ENCODE measurements at places on chromosomes 3 and 15. TPM values are rescaled to one million over a fixed set of nuclear protein-coding genes. Genes with fewer than 3 reads are reported as not detected.

- no peak for DNase-seq
Observed at GRCh38 chr3:155843569-155843968, 10.7 kb downstream of the SLC33A1 start.

DNA sequence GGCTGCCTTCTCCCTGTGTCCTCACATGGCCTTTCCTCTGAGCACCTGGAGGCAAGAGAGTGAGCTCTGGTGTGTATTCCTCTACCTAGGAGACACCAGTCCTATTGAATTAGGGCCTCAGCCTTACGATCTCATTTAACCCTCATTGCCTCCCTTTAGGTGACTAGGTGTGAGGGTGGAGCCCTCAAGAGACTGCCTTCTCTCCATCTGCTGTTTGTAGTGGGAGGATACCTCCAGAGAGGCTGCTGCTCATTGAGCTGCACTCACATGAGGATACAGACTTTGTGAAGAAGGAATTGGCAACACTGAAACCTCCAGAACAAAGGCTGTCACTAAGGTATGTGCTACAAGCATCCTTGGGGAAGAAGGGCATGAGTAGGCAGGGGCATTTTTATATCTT, at the start of gene CCR8:
Gene CCR8, plus strand, starts transcription at position 217 of the 400 bp plus-strand sequence. CDS start 2,623 bp downstream, outside the sequence.
- no peak for DNase-seq

GRCh38 chr15:67085818-67086636, 20.6 kb downstream of the SMAD3 start:
- peak; percentile 95 for DNase-seq

The GHSR gene
- not detected for total RNA-seq

- peak; percentile 39 for DNase-seq
Observed at GRCh38 chr3:122067214-122067550, 12.0 kb downstream of the CD86 start.

DNA sequence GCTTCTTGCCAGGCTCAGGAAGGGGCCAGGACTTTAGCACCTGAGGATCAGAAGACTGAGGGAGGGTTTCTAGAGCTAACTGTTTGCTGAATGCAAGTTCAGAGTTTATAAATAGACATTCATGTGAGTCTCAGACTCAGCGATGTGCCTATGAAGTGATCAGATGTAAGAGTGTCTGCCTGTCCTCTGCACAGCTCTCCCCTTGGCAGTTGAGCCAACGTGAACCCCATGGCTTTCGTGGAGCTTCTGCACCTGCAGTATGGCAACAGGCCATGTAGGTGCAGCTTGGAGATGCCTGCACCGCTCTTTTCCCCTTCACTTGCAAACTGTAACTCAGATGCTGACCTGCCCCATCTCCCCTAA, 141.9 kb downstream of the CHDH start:
- DNase-seq = no peak

DNA sequence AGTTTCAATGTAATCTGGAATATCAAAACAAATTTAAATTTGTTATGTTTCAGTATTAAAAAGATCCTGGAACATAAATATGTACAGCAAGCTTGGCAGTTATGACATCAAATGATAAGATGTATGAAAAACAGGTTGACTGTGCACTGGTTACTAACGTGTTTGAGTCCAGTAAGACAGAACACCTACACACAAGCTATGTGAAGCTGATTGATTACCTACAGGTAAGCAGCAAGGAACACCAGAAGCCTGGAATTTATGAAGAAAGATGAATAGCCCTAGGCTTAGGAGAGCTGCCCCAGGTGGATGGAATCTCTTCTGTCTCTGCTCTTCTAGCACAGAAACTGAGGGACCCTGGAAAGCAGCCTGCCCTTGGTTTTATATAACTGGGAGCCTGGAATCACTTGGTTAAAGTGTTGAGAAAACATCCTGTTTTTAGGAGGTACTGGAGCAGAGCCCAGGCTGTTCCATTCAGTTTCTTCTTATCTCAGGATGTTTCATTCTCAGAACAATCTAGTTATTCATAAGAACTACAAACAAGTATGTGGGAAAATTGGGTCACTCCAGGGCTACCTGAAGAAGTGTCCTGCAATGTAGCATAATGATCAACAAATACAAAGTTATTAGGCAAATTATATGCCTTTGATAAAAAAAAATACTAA, 36.3 kb downstream of the SLITRK3 start:
- DNase-seq = no peak

GRCh38 chr3:152496286-152496685, 227.6 kb downstream of the MBNL1 start:
- DNase-seq = no peak

DNA sequence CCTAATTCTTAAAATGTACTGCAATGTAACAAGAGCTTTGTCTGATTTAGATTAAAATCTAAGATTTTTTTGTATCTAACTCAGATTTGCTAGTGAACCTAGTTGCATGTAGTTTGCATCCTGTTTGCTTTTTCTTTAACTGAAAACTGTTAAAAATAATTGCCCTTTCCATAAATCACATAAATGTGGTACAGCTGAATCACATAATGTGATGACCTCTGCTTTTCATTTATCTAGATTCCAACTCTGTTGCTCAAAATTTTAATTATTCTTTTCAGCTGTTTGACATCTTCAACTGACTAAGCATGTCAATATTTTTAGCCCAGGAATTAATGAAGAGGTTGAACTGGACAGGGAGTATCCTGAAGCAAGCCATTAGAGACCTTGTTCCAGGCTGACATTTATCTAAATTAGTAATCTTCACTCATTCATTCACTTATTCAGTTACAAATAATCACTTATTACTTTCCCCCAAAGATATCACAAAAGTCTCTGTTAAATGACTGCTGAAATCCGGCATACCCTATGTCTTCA, 101.9 kb upstream of the PLXND1 start:
- DNase-seq = no peak

DNA sequence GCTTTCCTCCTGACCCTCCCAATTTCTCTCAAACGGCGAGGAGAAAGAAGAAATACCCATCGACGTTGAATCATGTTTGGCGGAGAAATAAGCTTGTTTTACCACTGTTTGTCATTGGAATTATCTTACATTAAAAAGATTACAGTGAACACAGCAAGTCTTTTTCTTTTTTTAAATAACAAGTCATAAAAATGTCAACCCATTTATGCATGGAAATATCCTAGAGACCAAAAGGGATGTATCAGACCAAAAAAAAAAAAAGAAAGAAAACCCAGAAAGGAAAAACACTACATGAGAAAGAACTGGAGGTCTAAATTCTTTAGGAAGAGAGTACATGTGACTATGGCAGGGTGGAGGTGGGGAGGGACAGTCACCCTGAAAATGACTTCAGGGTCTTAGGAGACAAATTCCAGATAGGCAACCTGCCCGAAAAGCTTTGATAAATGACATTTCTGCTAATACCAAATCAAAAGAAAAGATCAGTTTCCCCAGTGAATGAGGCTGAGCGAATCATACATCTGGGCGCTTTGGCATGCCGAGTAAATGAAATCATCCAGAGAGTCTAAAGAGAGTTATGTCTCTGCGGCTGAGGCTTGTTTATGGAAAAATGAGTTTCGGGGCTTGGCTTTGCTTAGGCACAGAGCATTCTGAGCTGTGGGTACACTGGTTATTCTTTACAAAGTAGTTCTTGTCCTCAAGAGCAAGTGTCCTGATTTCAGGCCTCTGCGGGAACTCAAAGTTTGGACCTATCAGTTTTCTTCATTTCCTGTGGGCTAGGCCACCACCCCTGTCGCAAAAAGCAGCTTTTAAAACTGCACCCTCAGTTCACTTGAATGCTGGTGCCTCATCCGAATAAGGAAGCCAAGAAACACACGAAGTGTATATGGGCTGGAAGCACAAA, 110.1 kb upstream of the TGFBR2 start:
- no peak for DNase-seq

GRCh38 chr3:176375519-176375918, 821.8 kb downstream of the TBL1XR1 start:
- DNase-seq = no peak

DNA sequence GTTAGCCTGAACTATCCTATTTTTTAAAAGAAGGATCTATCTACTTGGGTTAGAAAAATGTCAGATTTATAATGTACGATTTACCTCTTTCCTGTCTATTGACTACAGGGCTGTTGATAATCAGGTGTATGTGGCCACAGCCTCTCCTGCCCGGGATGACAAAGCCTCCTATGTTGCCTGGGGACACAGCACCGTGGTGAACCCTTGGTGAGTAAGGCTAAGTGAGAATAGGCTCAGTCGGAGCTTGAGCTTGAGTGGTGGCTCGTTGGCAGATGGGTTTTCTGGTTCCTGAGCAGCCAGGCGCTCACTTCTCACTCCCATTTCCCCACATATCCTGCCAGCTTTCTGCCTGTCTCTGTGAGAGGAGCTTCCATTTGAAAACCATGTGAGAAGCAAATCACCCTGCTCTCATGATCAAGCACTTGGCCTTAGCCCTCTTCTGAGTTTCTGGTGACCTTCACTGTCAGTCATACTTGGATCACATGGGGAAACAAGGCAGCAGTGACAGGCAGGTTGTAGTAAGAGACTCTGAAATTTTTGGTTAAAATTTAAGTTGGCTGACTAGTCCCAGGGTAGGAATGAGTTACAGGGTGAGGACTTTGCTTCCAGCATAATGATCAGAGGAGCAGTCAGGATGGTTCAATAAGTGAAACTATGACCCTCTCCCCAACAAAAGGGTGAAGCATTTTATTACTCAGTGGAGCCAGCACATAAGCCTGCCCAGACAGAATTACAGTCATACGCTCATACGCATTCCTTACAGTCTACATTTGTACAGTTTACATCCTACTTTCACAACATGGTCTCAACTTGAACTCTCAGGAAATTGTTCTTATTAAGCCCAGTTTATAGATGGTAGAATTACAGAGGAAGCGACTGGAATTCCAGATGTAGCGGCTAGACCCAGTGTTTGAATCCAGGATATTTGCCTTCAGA, 18.0 kb downstream of the NIT2 start:
- no peak for DNase-seq

The RPP25 gene
- total RNA-seq = 2.2 TPM

The GOLGA8T gene
- not detected for total RNA-seq

DNA sequence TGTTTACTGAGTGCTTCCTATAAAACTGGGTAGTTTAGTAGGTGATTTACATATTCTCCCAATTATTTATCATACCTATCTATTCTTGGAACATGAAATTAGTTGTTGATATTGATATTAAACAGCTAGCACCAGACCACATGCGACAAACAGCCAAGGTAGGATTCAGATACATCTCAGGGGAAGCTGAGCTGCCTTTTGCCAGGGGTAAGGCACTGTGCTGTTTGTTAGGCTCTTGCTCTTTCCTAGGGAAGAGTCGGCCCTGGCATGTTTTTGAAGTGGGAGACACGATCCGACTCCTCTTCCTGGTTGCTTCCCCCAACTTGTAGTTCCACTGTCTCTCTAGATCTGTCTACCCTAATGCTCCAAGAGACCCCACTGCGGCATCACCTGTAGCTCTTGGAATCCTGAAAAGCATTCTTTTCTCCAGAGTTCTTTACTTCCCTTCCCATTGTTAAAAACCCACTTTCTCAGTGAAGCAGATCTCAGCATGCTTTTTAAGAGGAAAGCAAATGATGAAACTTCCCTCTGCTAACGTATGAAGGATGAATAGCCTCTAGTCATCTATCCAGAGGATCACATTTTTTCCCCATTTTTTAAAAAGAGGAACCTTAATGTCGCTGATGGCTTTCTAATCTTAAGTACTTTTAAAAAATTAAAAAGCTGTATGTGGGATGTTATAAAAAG, 138.4 kb downstream of the GHSR start:
- no peak for DNase-seq

DNA sequence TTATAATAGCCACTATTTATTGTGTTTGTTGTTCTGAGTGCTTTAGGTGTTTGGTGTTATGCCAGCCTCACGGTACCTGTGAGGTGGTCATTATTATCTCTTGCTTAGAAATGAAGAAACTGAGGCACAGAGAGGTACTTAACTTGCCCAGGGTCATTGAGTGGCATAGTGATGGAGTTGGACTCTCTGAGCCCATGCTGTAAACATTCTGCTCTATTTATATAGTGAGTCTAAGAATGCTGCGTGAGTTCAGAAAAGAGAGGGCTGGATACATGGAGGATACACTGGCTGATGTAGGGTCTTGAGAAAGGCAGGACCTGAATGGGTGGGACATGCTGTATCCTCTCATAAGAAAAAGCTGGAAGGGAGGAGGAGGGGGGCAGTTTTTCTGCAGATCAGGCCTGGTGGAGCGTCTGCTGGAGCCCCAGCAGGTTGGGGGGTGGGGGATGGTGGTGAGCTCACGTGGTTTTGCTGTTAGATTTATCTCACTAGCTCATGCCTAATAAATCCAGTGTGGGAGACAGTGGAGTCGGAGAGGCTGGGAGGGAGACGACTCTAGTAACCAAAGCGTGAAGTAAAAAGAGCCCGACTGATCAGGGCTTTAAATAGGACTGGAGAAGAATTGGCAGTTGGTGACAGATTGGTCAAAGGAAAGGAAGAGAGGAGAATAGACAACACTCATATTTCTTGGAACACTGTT, 16.0 kb downstream of the MED12L start:
- no peak for DNase-seq

DNA sequence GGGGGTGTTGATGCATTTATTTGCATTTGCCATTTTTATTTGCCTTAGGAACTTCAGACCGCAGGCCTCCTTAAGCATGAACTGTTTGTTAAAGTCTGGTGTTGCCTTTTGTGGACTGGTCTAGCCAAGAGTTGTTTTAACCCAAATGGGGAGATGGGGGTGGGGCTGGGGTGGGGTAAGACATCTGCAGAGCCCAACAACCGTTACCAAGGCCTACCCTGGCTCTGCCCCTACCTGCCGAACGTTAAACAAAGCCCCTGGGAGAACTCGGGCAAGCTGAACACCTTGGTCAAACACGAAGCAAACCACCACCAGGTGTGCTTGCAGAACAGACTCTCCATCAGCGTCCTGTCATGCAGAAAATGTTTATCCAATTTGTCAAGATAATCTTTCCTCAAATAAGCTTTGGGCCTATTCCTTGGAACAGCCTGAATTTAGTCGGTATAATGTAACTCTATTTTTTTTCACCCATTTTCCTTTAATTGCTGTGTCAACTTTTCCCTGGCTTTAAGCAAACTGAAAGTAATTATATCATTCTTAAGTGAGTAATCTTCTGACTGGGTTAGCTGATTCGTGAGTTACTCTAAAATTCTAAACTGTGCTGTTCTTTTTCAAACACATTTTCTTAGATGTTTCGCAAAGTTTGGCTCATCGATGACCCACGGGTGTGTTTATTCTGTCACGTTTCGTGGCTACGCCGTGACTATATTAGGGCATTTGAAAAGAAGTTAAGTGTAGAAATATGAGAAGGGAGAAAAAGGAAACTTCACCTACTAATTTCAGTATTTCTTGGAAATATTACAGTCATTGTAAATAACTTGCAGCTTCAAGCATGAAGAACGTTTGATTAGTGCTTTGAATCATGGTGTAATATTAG, 127.6 kb downstream of the SOX2 start:
- peak; percentile 81 for DNase-seq

GRCh38 chr3:56783644-56784447, 17.9 kb downstream of the ARHGEF3 start:
- peak; percentile 89 for DNase-seq

DNA sequence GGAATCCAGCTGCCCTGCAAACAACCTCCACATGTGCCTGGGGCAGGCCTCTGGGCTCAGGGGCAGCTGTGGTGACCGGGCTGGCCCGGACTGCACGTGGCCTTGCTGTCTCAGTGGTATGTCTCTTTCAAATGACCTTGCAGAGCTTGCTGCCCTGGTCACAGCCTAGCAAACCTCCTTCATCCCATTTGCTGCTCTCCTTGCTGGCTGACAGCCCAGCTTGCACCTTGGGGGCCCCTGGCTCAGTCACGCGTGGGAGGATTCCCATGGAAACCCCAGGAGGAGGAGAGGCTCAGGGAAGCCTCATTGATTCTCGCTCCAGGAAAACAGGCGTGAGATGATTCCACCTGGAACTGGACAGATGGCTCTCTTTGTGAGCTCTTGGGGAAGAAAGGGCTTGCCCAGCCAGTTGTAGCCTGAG, 5.6 kb downstream of the SPSB4 start:
- DNase-seq = no peak

The CIP2A gene
- total RNA-seq = 71.6 TPM

The FBXW12 gene
- total RNA-seq = 0.37 TPM

The MITF gene
- not detected for total RNA-seq

The LRRC34 gene
- 3.3 TPM for total RNA-seq

Data from OCI-LY7 (cell line).